CD4-positive, alpha-beta T cell treated with Interferon gamma for 1 hour (primary cell): ENCODE measurements at places on chromosomes 3 and 15.
A peak's percentile ranks its signal among the peaks of the same experiment; 100 is the strongest.

DNA sequence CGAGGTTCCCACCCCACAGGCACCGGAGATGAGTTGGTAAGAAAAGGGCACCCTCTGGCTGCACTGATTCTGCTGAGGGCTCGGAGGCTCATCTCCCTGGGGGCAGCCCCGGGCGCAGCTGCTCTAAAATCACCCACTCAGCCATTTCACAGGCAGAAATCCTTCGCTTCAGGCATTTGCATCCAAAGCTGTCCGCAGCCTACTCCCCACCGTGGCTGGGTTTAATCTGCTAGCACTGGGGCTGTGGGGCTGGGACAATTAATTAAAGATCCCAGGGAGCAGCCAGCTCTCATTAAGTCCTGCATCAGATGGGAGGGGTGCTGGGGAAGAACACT lies 104.3 kb upstream of the PRR20G start:
- DNase-seq, result no peak

DNA sequence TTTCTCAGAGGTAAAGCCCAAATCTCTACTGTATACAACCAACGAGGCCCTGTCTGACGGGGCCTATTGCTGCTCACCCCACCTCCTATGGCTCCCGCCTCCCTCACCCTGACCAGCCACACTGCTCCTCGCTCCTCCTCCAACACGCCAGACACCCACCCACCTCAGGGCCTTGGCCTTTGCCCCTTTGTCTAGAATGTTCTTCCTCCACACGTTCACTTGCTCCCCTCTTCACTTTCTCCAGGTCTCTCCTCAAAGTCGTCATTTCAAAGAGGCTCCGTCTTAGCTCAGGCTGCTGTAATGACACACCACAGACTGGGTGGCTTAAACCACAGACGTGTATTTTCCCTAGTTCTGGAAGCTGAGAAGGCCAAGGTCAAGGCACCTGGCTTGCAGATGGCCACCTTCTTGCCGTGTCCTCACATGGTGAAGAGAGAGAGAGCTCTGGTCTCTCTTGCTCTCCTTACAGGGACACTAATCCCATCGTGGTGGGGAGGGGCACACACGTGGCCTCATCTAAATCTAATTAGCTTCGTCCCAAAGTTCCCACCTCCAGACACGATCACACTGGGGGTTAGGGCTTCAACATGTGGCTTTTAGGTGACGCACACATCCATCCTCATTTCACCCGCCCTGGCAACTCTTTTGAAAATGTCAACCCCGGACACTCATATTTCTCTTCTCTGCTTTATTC lies 98.2 kb downstream of the TLE3 start:
- no peak for DNase-seq

DNA sequence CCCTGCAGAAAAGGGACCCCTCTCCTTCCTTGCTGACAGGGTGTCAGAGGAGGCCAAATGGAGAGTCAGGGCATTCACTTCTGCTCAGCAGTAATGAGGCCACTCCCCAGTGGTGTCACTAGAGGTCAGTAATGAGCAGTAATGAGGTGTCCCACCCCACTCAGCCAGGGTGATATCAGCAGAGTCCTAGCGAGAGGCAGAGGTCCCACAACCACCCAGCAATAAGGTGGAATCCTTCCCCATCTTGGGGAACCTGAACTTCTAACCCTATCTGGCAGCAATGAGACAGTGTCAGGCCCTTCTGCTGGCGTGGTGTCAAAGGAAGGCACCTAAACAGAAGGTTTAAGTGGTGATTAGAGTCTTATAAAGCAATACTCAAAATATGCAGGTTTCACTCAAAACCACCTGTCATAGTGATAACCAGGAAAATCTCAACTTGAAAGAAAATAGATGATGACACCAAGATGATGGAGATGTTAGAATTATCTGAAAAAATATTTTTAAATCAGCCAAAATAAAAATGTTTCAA lies 12.9 kb downstream of the OCA2 start:
- peak; percentile 46 for DNase-seq

DNA sequence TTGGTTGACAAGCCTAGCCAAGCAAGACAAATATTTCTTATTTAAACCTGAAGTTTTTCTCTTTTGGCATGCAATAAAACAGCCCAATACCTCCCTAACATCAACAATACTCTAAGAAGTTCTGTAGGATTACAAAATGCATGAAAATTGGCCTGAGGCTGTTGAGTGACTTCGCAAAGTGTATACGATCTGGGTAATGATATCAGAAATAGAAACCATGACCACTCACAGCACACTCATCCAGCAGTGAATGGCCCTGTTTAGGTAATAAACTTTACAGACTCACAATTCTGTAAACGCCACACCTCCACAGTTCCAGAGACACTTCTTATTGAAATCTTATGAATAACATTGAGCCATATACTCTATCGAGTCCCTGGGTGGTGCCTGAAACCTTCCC lies 83.0 kb upstream of the NAALADL2 start:
- no peak for DNase-seq

DNA sequence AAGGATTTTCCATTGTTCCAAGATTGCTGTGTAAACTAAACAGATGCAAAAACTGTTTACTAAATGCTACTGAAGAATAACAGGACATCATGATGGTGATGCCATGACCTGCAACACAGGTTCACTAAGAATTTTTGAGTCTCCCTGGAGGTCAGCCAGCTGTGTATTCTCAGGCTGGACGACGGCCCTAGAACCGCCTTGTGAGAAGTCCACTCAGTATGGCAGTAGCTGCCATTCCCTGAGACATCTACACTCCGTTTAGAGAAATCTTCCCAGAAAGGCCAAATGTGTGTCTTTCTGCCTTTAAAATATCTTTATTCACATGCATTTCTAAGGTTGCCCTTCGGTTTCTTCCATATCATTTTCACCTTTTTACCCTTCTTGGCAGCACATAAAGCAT lies 63.3 kb downstream of the MYO1E start:
- DNase-seq, result no peak

- DNase-seq, result no peak
These were observed 784.0 kb downstream of the ZPLD1 start for GRCh38 chr3:103218793-103219192.

- DNase-seq, result no peak
These were observed 50.2 kb downstream of the CA12 start for GRCh38 chr15:63331456-63331855.

- no peak for DNase-seq
These were observed 18.5 kb upstream of the EID1 start for GRCh38 chr15:48859426-48859825.

- no peak for DNase-seq
These were observed 568.7 kb upstream of the UBE2E2 start for GRCh38 chr3:22634433-22634832.

GRCh38 chr3:14539384-14539741 lies 779 bp downstream of the GRIP2 start:
- no peak for DNase-seq

GRCh38 chr3:71262364-71263265 lies 320.9 kb downstream of the FOXP1 start:
- DNase-seq, result no peak

- DNase-seq, result no peak
These were observed 424.1 kb downstream of the RSL24D1 start for GRCh38 chr15:54772663-54773062.

DNA sequence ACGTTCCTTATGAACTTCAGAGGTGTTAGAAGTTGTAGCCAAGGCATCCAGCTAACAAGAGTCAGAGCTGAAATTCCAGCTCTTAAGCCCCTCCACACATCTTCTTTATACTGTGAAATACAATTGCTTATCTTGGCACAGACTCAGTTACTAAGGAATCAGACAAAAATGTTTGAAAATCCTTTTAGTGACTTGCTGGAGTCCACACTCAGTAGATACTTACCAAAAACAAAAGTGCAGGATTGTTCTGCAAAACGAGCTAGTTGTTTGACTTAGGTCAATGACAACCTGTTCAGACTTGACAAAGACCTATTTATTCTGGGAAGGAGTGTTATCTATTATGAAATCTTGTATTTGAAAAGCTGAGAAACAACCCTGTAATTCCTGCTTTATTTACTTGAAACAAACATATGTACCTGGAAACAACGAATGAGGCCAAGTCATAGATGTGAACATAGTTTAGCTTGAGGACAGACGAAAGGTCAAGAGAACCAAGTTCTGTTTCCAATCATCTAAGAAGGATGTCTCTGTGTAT lies 38.5 kb downstream of the B3GNT5 start:
- no peak for DNase-seq

DNA sequence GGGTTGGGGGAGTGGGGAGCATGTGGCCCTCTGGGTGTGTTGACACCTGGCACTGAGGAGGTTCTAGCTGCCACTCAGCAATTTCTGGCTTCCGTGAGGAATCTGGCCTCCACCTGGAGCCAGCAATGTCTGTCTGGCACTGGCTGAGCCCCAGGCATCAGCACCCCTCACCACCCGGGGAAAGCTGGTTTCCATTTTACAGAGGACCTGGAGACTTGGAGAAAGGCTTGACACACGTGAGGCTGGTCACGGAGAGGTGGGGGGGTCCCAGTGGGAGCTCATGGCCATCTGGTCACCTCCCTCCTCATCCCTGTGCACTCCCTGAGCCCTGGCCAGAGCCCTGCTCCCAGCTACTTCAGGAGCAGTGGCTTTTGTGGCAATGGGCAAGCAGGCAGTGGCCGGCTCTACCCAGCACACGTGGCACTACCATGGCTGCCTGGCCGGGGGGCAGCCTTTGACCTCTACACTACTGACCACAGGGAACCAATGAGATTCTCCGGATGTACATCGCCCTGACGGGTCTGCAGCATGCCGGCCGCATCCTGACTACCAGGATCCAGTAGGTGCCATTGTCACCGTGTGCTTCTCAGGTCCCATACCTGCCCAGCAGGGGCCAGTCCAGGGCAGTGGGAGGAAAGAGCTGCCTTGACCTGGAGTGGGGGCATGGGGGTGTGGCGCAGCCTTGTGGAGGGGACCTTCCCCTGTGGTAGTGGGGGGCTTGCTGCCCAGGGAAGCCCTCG lies 28.5 kb downstream of the ACAD9 start:
- DNase-seq, result no peak

GRCh38 chr3:133412183-133413132 lies 12.6 kb downstream of the BFSP2 start:
- no peak for DNase-seq

GRCh38 chr3:134361162-134361835 lies 12.9 kb downstream of the AMOTL2 start:
- no peak for DNase-seq

DNA sequence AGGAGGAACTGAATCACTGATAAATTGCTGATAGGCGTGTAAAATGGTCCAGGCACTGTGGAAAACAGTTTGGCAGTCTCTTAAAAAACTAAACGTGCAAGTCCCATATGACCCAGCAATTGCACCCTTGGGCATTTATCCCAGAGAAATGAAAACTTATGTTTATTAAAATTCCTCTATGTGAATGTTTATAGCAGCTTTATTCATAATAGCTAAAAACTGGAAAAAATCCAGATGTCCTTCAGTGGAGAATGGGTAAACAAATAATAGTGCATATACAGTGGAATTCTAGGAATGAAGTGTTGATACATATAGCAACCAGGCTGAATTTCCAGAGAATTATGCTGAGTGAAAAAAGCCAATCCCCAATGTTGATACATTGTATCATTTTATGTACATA lies 482.2 kb upstream of the PDZRN3 start:
- DNase-seq, result no peak

DNA sequence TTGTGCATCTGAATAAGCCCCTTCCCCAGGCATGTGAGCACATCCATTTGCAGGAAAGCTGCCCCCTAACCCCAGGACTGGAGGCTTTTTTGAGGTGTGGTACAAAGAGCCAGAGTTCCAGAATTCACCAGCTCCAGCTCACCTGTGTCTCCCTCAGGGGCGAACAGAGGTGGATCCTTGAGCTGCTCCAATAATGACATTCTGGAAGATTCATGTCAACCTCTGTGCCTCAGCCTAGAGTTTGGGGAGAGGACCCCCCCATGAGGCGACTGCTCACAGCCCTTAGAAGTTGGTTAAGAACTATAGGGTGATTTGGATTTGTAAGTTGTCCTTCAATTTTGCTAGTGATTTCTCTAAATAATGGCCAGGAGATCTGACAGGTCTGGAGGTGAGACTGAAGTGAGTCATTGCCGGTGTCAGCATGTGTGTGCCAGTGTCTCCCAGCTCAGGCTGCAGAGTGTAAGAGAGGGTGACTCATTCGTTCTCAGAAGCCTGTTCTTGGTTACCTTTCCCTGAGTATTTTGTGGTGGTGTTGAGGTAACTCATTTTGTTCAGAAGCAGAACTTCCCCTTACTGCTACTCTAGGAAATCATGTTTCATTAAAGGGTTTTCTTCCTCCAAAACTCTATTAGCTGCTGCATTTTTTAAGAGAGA lies 136.9 kb upstream of the TOPAZ1 start:
- DNase-seq, result no peak

DNA sequence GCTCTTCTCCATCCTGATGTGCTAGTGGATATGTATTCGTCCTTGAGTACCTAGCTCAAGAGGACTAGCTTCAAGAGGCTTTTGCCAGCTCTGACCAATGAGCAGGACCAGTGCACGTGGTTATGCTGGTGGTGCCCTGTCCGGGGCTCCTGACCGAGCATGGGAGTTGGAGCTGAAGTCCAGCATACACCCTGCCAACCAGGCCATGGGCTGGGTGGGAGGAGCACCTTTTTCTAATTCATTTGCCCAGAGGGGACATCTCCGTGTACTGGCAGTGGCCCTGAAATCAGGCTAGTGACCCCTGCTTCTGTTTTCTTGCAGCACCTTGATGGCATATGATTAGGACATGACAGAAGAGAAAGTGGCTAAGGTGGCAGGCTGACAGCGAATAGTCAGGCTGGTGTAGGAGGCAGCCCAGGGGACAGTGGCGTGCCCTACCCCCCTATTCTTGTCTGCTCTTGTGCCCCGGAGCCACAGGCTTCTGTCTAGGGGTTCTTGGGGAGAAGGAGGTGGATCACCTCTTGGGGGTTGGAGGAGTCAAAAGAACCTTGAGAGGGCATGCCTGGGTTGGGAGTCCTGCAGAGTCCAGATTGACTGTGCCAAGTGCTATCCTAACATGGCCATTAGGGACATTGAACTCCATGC lies 16.5 kb downstream of the PODXL2 start:
- no peak for DNase-seq

DNA sequence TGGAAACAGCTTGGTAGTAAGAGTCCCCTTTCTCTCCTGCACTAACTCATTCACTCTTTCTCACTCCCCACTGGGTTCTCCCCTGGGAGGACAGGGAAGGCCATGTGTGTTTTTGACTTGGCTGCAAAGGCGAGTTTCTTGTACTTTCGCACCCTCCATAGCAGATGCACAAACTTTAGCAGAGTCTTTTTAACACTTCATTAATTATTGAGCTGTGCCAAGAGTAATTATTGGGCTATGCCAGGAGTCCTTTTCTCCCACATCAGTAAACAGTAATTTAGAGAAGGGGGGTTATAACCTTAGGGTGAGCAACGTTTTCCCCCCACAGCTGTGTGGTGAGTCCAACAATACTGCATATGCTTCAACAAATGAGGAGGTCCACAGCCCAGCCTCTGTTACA lies 224.4 kb upstream of the ATP11B start:
- DNase-seq, result no peak
